ENCODE measurements at places on chromosomes 13 and 19.
A peak's percentile ranks its signal among the peaks of the same experiment; 100 is the strongest.

- peak; percentile 80 for DNase-seq
Measured at GRCh38 chr19:31214086-31214485, 135.2 kb downstream of the TSHZ3 start.

- no peak for DNase-seq
Measured at GRCh38 chr19:43524922-43525835, 1.8 kb downstream of the ETHE1 start.

DNA sequence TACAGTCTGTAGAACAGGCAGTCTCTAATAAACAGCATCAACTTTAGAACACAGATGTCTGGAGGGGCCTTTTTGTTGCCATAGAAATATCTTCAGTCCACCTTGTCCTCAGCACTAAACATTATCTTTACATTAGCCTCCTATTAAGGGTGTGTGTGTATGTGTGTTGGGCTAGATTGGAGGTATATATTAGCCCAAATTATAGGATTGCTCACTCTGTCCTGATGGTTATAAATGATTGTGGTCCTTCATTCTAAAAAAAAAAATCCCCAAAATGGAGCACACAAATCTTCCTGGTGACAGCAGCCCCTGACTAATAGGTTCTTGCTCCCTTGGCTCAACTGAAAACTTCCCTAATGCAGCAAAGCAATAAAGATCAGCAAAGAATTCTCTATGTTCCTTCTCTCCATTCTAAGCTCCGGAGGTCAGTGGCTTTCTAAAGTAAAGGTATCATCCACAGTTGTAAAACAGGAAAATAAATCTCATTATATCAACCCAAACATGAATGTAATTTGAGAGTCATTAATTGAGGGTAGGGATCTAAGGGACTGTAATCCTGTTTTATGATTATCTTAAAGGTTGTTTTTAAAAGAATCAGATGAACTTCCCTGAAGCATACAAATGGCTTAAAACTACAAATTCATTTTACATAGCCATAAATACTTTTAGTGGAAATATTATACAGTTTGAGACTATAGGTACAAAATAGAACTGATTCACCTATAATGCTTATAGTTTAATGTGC, 232.7 kb downstream of the KLF12 start:
- no peak for DNase-seq

DNA sequence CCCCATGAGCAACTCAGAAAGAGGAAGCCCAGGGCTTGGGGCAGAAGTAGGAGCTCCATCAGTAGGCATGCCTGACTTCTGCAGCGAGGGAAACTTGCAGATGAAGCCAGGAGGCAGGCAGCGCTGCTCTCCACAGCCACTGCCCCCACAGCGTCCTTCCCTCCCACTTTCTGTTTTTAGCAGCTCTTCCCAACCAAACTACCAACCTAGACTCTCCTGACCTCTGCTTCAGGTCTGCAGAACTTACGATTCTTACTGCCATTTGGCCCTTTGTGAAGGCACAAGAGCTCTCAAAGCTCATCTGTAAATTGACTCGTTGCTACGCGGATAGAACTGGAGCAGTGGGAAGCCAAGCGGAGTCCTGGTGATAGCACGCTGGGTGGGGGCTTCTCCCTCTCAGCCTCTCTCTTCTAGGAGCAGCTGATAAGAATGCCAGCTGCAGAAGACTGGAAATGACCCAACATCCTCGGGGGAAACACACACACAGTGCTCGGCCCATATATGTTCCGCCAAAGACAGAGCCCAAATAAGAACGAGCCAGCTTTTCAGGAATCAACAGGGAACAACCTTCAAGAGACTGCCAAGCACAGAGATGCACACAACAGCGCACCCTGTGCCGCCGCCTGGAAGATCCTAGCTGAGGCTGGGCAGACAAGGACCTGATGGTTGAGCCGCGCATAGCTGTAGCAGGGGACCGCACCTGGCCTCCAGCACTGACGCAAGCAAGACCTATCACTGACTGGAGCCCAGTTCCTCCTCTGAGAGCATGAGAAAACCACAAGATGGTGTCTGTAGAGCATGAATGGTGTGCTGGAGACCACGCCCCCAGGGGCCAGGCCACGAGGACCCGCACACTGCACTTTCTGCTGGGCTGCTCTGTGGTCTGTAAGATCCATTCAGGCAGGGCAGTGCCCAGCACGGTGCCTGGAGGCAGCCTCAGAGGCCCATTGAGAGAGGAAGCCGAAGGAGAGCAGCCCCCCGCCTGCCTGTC, 15.9 kb upstream of the SLC35E1 start:
- peak; percentile 54 for DNase-seq

GRCh38 chr13:89784161-89784809, 1563.2 kb upstream of the MIR17HG start:
- DNase-seq, result no peak

GRCh38 chr13:24678151-24678550, 2.1 kb upstream of the ATP12A start:
- DNase-seq, result no peak

- no peak for DNase-seq
Measured at GRCh38 chr19:13974073-13974472, 21.8 kb downstream of the DCAF15 start.

DNA sequence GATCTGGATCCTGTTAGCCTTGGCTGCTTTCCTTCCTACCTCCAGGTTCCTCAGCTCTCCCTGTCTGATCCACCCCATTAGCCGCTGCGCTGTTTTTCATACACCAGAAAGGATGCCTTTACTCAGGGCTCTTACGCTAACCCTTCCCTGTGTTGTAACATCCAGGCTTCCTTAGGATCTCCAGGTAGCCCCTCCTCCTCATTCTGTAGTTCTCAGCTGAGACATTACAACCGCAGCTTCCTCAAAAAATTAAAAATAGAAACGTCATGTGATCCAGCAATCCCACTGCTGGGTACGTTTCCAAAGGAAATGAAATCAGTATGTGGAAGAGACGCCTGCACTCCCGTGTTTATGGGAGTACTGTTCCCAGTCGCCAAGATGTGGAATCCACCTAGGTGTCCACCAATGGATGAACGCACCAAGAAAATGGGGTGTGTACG, 18.4 kb upstream of the MYADM start:
- no peak for DNase-seq

DNA sequence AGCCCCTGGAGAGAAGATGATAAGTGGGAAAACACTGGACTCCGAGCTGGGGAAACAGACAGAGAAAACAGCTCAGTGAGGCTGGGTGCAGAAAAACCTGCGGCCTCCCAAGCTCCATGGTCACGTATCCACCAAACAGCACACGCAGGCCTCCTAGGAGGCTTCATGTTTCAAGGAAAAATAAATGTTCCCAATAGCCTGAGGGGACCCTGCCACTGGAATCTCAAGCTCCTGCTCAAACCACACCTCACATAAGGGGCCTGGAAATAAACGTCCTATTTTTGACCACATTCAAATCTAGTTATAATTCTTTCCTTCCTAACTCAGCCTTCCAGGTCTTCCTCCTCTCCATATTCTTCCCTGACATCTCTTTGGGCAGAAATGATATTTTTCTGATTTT, 225.7 kb downstream of the ABCC4 start:
- DNase-seq, result no peak

GRCh38 chr13:98523455-98524102, 53.3 kb downstream of the STK24 start:
- no peak for DNase-seq

DNA sequence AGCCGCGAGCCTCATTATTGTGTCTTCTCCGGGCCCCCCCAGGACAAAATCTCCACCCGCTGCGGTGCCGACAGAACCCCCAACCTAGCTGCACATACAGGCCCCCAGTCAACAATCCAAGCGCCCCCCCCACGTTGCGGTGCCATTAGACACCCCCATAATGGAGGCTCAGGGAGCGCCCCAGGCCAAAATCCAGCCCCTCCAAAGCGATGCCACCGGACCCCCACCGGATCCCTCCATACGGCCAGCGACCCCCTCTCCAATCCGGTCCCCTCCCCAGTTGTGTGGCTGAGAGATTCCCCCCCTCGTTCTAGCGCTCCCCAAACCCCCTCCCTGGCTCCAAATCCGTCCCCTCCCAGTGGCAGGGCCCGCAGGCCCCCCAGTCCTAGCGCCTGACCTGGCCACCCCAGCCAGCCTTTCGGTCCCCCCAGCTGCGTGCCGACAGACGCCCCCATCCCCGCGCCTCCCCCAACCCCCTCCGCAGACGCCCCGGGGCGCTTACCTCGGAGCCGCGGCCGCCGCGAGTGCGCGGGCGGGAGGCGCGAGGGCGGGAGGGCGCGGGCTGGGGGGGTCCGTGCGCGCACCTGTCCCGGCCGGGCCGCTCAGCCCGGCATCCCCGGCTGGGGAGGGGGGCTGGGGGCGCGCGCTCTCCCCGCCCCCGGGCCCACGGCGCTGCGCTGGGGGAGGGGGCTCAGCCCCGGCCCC, 21.6 kb upstream of the SEMA6B start:
- DNase-seq, result no peak

DNA sequence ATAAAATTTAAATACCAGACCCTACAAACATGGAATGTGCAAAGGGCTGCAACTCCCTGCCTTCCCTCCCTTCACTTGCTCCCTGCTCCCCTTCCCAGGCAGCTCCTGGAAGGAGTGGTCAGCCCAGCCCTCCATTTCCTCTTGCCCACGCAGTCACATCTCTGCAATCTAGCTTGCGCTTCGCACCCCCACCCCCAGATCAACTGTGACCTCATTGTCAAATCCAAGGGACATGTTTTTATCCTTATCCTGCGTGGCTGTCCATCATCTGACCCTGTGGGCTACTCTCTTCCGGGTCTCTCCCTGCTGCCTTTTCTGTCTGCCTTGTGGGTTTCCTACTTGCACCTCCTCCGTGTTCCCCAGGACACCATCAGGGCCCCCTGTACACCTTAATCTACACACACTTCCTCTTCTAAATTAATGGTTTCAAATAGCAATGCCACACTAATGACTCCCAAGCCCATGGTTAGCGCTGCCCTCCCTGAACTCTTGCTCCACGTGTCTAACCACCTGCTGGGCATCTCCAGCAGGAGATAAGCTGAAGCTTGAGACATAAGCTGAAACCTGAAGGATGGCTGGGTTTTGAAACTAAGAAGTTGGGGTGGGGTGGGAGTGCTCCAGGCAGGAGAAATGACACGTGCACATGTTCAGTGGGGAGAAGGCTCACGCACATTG, 118.3 kb downstream of the USP12 start:
- no peak for DNase-seq
